Dermis blood vessel endothelial cell (primary cell): ENCODE measurements at places on chromosomes 3 and 15. TPM values are rescaled to one million over a fixed set of nuclear protein-coding genes. Genes with fewer than 3 reads are reported as not detected.

Gene TMEM158
- 0.85 and 2.7 TPM in 2 replicates for total RNA-seq

Gene CD200R1L
- not detected in 2 replicates for total RNA-seq

Gene GOLGA8N
- total RNA-seq, result 1.2 TPM in 2 replicates

Gene DYNC1LI1
- total RNA-seq, result 49.0 and 70.5 TPM in 2 replicates

Gene SLC12A1
- under 0.01 TPM in 2 replicates for total RNA-seq

Gene LYSMD4
- total RNA-seq, result 8.6 and 9.7 TPM in 2 replicates

Gene NR2E3
- total RNA-seq, result 0.05 TPM in 1 of 2 replicates, not detected in the other

Gene CCDC80
- 8.5 and 24.3 TPM in 2 replicates for total RNA-seq

Gene CD200R1
- not detected in 2 replicates for total RNA-seq

Gene PCSK6
- 24.0 and 24.8 TPM in 2 replicates for total RNA-seq

Gene CAMK2N2
- total RNA-seq, result not detected in 2 replicates

Gene ZIC4
- total RNA-seq, result not detected in 2 replicates

Gene CYP19A1
- total RNA-seq, result not detected in 2 replicates

Gene CELF6
- 0.17 TPM in 1 of 2 replicates, not detected in the other for total RNA-seq

Gene MYO5A
- total RNA-seq, result 59.9 and 115 TPM in 2 replicates

Gene WDR93
- total RNA-seq, result not detected in 2 replicates

Gene DNASE1L3
- 1.7 and 10.6 TPM in 2 replicates for total RNA-seq

Gene LMAN1L
- not detected in 2 replicates for total RNA-seq

Gene TOPBP1
- 35.7 and 51.7 TPM in 2 replicates for total RNA-seq

Gene NPAP1
- not detected in 2 replicates for total RNA-seq

Gene EXOSC7
- total RNA-seq, result 39.1 and 50.4 TPM in 2 replicates

Gene ZNF774
- total RNA-seq, result 1.4 and 2.2 TPM in 2 replicates

Gene HRH1
- total RNA-seq, result 6.1 TPM in 2 replicates

Gene STRC
- total RNA-seq, result 0.33 TPM in 1 of 2 replicates, not detected in the other

Gene SERINC4
- not detected in 2 replicates for total RNA-seq

Gene SPSB4
- total RNA-seq, result 0.05 TPM in 1 of 2 replicates, not detected in the other

Gene MESP2
- 0.28 TPM in 1 of 2 replicates, not detected in the other for total RNA-seq

Gene TRIM71
- total RNA-seq, result not detected in 2 replicates
